ENCODE measurements at places on chromosomes 2 and 18.

GRCh38 chr2:84886791-84887190, 5.9 kb upstream of the TRABD2A start:
- no peak for DNase-seq

GRCh38 chr18:76233876-76234675, 261.0 kb downstream of the ZNF516 start:
- DNase-seq: no peak

DNA sequence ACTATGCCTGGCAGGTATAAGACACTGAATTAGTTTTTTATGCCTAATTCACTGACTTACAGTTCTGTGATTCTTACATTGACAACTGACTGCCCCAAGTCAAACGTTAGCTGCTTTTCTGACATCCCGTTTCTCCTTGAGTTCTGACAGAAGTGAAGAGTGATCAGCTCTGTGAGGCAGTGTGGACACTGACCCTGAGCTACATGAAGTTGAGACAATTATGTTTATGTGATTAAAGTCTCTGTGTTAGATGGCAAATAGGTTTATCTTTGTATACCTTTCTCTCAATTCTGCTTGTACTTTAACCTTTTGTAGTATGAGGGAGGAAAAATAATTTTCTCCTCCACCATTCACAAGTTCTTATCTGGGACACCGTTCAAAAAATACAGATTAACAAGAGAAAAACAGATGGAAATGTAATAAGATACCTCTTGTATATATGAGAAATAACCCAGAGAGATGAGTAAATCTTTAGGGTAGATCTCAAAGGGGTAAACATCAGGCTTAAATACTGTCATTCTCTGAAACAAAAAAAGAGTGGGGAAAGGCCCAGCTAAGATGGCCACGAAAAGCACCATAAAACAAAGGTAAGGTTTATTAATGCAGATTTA, 85.4 kb upstream of the B3GNT2 start:
- no peak for DNase-seq

GRCh38 chr18:27240383-27240782, 55.3 kb upstream of the CHST9 start:
- DNase-seq: no peak

DNA sequence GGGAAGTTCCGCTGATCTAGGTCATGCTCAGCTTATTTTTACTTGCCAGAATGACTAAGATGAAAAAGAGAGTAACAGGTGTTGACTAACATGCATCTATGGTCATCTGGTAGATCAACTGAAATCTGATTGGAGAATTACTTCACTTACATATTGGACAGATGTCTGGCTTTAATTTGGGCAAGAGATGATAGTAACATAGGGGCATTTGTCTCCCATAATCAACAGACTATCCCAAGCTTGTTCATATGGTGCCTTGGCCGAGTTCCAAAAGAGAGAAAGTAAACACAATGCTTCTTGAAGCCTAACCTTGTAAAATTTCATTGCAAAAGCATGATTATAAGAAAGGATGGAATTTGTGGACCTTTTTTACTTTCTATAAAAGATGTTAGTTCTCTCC, 503.7 kb downstream of the ADCYAP1 start:
- no peak for DNase-seq

DNA sequence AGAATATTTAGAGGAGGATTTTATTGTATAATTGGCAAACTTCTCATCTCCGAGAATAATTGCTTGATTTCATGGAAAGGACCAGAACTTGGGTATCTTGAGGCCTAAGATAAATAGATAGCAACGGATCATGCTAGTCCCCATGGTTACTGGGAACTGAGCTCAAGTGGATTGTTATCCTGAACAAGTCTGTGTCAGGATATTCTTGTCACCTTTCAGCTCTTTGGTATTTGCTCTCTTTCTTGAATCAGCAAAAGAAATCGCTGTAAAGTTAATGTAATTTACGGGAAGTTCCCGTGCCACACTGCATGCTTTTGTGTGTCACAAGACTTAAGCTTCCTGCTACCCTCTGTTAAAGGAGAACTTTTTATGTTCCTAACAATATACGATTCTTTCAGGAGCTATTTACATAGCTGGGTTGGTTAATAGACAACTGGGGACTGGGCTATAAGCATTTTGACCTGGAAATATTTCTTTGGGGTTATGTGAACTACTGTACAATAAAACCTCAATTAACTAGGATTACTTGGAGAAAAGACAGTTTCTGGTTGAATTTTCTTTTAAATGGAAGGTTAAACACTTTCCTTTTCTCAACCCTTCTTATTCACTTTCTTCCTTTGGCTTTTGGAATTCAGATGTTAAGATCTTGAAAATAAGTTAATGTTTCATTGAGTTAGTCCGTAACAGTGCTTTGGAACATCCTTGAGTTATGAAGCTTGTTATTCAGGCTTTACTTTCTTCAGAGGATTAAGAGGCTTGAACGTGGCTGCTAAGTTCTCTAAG, 151.2 kb downstream of the FMNL2 start:
- DNase-seq: no peak

- no peak for DNase-seq
These were observed 183.1 kb upstream of the MC4R start for GRCh38 chr18:60555625-60556024.

DNA sequence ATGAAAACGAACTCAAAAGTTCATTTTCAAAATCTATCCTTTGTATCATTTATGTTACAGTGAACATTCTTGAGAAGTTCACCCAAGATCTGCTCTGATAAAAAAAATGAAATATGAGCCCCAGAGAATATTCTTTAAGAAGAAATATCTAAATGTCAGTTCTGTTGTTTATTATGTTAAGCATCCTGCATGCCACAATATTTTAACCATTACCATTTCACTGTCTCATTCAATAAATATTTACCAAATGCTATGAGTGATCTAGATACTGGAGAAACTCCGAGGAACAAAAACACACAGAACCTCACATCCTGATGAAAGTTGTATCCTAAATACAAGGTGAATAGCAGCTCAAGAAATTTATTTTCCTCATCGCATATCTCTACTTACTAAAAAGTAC, 170.2 kb downstream of the ZNF385B start:
- DNase-seq: no peak

DNA sequence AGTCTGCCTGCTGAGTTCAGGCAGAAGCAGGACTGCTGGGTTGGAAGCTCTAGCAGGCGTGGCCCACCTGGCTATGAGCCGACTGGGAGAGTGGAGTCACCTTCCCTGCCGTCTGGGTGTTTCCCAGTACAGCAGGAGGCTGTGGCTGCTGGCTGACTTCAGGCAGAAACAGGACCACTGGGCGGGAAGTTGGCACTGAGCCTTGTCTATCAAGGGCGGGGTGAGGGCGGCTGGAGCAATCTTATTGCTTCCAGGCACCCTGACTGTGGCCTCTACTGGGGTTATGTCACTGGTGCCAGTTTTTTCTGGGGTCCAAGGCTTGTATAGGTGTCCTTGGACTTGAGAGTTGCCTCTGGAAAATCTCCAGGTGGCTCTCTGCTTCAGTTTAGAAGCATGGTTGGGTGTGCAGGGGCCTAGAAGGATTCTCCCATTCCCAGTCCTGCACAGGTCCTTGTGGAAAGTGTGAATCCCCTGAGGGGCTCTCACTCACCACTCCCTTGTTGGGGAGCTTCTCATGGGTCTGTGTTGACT, 30.5 kb downstream of the LTBP1 start:
- DNase-seq: no peak

DNA sequence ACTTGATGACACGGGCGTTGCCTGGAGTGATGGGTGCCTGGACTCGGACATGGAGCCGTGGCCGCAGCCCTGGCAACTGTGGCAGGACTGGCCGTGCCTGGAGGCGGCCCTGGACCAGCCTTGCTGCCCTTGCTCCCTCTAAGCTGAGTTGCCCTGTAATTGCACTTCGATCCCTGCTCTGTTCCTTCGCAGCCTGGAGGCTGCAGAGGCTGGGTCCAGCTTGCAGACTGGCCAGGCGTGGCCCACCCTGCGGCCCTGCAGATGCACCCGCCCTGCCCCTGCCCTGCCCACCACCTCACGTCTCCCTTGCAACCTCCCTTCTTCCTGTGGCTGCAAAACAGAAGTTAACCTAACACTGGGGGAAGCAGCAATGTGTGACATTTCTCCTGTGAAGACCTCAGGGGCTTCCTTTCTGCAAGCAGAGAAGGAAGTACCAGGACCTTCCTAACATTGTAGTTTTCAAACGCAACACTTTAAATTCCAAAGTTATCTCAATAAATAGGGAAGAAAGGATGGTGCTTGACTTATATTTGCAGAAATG, 174.6 kb upstream of the TPO start:
- DNase-seq: no peak

- DNase-seq: no peak
These were observed 82.4 kb downstream of the SNTG2 start for GRCh38 chr2:1033069-1033468.

All from activated naive CD4-positive, alpha-beta T cell (primary cell).